Transverse colon (tissue), 4 donors: ENCODE measurements at places on chromosomes 2 and 18.

DNA sequence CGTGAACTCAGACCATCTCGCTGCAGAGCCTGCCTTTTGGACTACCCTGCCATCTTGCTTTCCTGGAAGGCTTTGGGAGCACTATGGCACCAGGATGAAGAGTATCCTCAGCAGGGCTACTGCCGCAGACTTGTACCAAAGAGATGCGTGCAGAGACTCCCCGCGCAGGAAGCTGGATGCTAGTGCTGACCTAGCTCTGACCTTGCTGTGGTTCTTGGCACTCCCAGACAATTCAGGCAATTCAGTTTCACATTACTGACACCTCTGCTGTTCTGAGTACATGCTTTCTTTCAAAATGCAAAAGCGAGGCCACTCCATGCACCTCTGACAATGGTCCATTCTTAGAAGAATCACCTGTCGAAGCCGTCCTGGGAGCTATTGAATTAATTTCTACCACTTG is 251.5 kb upstream of the MEX3C start:
- no peak for DNase-seq

GRCh38 chr18:36446059-36446458 is 148.5 kb downstream of the FHOD3 start:
- DNase-seq = no peak

DNA sequence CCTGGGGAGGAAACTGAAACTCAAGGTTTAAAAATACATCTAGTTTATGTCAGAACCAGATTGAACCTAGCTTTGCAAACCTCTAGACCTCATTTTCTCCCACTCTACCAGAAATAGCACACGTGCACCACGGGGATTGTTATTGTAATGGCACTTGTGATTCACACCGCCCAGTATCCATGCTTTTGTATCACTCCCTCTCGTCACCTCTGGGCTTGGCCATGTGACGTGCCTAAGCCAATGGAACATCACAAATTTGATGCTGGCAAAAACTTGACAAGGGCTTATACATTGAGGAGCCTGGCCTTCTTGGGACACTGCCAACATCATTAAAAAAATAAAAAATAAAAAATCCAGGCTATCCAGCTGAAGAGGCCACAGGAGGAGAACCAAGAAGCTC is 495.8 kb upstream of the POU3F3 start:
- DNase-seq = no peak

- no peak for DNase-seq
Observed at GRCh38 chr2:15607709-15608391, 16.2 kb downstream of the DDX1 start.

DNA sequence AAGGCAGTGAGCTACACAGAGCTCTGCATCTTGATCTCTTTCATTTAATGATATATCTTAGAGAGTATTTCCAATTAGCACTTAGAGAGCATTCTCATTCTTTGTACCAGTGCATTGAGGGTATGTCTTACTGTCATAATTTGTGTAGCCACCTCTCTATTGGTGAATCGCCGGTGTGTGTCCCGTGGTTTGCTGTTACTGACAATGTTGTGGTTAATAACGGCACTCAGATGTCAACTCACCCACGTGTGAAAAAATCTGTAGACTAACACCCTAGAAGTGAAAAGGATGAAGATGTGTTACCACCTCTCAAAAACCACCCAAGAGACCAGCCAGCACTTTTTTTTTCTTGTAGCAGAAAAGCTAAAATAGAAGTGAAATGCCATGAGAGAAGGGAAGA is 37.1 kb downstream of the TEX51 start:
- no peak for DNase-seq

DNA sequence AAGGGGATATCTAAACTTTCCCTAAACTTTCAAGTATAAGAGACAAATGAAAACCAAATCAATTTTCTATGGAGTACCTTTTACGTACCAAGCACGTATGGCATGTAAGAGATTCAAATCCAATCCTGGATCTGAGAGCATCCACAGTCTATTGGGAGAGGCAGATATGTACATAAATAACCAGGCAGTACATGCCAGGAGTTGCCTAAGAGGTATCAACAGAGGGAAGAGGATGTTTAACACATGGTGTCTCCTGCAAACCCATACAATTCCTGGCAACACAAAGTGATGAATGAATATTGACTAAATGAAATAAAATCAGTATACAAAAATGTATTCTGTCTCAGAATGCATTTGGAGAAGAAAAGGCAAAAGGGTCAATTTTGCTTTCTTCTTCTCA is 116.6 kb downstream of the PIGN start:
- DNase-seq = no peak

- DNase-seq = peak; percentile 54
Observed at GRCh38 chr2:173884025-173884802, 81.0 kb downstream of the SP3 start.

DNA sequence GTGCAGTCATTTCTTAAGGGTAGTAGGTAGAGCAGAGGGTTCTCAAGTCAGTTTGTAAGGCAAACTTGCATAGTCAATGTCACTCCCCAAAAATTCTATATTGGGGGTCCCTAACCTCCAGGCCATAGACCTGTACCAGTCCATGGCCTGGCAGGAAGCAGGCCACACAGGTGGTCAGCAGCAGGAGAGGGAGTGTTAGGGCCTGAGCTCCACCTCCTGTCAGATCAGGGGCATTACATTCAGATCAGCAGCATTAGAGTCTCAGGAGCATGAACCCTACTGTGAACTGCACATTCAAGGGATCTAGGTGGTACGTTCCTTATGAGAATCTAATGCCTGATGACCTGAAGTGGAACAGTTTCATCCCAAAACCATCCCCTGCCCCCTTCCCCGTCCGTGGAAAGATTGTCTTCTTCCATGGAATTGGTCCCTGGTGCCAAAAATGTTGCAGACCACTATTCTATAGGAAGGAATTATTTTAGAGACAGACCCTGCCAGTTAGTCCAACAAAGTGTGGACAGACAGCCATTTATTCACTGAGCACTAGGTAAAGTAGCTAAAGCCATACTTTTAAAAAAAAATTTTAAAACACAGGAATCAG is 6.7 kb downstream of the COA5 start:
- no peak for DNase-seq

GRCh38 chr2:177246000-177246399 is 18.5 kb downstream of the NFE2L2 start:
- DNase-seq = no peak

- DNase-seq = no peak
Observed at GRCh38 chr18:12315490-12315889, 7.4 kb downstream of the TUBB6 start.

DNA sequence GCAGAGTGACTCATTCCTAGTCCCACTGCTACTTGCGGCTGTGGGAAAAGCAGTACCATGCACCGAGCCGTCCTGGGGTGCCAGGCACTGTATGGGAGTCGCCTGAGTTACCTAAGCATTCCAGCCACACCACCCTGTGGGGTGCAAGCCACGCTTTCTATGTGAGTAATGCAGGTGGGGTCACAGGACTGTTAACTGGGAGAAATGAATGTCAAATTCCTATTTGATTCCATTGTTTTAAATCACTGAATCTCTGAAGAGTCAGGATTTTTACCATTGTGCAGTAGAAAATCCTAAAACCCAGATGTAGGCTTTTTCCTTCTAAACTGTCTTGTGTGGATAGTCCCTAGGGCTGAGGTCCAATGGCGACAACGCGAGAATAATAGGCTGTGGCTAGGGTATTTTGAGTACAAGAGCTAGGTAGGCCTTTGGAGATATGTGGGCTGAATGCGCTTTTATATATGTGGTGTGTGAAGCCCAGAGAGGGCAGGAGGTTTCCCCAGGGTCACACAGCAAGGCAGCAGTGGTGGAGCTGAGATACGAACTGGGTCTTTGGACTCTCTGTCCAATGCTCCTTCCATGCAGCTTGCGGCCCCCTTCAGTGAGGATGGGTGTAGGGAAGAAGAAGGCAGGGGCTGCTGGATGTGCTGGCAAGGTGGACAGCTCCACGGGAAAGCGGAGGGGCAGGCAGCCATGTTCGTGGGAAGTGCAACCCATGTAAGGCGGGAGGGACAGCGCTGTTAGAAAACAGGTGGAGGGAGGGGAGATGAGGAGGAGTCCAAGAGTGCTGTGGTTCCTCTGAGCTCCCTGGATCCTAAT is 83.2 kb downstream of the DDX1 start:
- no peak for DNase-seq

DNA sequence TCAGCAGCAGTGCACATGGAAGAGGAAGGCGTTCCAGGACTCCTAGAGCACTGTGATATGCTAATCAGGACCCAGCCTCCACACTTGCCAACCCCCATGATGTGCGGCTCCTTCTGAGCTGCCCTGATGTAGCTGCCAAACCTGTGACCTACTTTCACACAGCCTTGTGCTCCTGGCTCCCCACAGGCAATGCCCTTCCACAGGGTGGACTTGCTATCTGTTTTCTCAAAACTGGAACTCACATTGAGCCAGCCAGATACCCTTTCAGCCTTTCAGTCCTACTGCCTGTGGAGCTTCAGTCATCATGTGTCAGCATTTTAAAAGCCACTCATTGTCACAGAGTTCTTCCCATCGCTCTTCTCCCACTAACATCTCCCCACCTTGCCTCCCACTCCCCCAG is 181.6 kb downstream of the AFF3 start:
- no peak for DNase-seq

DNA sequence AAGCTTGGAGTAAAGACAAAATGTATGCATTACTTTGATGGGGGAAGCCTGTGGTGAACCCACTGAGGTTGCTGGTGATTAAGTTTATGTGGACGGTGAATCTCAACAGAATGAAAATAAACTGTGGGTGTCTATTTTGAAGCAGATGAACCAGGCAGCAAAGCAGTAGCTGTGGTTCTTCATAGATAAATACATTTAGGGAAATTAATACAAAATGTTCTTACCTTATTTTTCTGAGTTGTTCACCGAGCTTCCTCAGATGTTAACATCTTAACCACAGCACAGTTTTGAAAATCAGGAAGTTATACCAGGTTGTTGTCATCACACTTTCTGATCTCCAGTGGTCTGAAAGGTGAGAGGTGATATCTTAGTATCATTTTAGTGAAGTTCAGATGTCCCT is 53.9 kb downstream of the NCK2 start:
- no peak for DNase-seq

DNA sequence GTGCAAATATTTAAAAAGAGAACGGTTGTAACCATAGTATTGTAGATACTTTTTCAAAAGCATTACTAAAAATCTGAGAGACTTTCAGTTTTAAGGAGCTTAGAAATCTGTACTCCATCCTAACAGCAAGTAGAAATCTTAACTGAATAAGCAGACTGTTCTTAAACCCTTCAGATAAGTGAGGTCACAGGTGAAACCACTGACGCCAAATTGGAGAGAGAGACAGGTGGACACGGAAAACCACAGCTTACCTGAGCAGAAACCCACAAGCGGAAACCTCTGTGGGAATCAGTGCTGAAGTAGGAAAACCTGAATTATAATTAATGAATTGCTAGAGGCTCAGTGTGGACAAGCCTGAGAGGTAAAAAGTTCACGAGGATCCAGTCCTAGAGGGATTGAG is 959.4 kb upstream of the CELF4 start:
- no peak for DNase-seq

DNA sequence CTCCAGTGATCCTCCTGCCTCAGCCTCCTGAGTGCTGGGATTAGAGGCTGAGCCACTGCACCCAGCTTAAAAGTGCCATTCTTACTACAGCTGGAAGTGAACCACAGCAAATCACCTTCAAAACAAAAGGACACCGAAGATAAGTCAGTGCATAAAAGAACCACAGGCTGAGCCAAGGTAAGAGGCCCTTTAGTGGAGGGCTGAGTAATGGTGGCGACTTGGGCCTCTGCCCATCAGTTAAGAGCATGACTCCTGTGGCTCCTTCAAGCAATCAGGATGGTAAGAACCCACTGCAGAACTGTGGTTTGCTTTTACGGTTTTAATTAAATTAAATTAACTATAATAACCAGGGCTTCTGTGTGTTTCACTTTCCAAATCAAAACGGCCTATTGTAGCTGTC is 75.1 kb downstream of the CTAGE1 start:
- DNase-seq = peak; percentile 73

DNA sequence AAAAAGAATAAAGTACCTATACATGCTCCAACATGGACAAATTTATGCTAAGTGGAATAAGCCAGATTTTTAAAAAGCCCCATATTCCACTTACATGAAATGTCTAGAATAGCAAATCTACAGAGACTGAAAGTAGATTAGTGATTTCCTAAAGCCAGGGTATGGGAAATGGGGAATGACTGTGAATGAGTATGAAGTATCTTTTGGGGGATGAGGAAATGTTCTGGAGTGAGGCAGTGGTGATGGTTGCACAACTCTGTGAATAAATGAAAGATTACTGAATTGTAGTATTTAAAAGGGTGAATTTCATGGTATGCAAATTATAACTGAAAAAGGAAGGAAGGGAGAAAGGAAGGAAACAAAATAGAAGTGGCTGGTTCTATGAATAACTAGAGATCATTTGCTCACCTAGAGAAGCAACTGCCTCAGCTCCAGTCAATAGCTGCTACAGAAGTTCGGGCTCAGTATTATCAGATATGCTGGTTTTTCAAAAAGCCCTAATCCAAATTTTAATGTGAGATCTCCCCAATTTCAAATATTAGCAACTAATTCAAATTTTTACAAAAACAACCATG is 39.3 kb downstream of the MAP3K2 start:
- no peak for DNase-seq

DNA sequence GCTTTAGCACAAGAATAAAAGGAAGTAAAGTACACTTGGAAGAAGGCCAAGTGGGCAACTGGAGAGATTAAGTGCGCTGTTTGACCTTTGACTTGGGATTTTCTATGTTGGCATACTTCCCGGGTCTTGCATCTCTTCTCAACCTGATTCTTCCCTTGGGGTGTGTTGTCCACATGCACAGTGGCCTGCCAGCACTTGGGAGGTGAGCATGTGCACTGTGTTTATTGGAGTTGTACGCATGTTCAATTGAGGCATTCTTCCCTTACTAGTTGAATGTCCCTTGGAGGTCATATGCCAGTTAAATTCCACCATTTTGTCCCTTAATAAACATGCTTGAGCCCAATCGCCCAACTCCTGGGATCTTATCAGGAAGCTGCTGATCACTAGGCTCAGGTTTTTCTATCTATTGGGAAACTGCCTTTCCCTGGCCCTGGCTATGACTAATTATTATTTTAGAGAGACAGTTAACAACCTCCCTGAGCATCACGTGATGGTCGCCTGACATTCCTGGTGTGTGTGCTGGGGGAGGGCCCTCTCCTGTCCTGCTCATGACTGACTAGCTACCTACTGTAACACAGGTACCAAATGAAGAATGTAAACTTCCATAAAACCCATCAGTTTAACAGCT is 62.5 kb upstream of the RAPGEF4 start:
- peak; percentile 57 for DNase-seq

DNA sequence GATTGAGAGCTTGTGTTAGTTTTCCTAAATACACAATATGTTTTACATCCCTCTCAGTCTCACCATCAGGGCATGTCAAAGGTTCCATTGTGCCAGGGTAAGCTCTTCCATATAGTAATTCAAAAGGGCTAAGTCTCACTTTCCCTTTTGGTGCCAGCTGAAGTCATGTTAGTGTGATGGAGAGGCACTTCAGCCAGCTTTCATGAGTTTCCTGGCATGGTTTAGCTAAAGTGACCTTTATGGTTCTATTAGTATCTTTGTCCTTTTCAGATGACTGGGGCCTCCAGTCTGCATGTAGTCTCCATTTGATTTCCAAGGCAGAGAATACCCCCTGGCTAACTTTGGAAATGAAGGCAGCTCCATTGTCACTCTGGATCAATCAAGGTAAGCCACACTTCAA is 27.2 kb downstream of the NAT8 start:
- no peak for DNase-seq
